A673 (cell line): ENCODE measurements at places on chromosomes 3 and 15. TPM values are rescaled to one million over a fixed set of nuclear protein-coding genes. Genes with fewer than 3 reads are reported as not detected.
A peak's percentile ranks its signal among the peaks of the same experiment; 100 is the strongest.

DNA sequence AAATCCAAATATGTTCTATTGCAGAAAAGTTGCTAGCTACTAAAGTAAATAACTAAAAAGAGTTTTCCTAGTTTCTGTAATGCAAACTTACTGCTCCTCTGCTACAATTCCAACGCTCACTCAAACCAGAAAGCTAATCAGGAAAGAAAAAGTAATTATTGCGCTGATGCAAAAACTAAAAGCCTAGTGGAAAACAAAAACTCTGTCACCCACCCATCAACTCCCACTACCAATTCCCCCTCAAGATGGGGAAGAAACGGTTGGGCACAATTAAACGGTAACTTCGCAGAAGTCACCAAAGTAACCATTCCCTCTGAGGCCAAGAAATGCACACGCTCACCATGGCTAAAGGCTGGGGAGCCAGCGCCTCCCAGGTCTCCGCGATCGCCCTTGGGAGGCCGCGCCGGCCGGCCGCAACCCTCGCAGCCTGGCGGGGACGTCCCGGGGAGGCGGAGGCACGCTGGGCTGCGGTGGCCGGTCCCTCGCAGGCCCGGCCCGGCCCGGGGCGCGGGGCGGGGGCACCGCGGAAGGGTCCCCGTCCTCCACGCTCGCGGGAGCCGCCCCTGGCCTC is 684 bp downstream of the SLTM start:
- DNase-seq, result peak; percentile 51

- DNase-seq, result no peak
These were observed 6.0 kb upstream of the LIPH start for GRCh38 chr3:185558395-185558794.

MFN1 gene
- 59.0 TPM in 2 replicates for total RNA-seq

- DNase-seq, result no peak
These were observed 43.6 kb upstream of the SRGAP3 start for GRCh38 chr3:9293076-9293475.

- DNase-seq, result no peak
These were observed 171.0 kb downstream of the RPLP1 start for GRCh38 chr15:69623392-69624154.

A4GNT gene
- not detected in 2 replicates for total RNA-seq
